ENCODE measurements at places on chromosomes 12 and 14.

DNA sequence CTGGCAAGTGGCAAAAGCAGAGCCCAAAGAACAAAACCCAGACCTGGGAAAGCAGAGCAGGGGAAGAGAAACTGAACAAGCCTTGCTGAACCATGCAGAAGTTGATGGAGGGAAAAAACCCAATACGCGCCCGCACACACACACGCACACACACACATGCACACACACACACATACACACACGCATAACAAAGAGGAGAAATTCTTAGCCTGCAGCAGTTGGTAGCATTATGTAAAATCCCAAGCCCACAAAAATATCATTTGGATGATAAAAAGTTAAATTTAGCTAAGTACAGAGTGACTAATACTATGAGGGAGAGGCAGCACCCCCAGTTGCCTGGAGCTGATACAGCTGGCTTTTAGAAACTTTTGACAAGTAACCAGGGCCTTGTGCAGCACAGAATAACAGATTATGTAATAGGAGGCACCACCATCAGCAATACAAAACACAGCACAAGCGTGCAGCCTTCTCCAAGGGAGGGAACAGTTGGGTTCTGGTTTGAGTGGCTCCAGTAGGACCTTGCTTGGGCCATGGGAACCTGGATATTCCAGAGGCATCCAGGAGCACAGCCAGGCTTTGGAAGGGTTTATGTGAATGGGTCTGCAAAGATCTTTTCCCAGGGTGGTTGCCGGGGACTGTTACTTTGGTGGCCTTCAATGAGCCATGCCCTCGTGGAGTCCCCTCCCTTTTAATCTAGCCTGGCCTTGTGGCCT is 35.3 kb downstream of the PITPNM2 start:
- peak; percentile 93 for DNase-seq

GRCh38 chr12:78726854-78727253 is 137.7 kb upstream of the SYT1 start:
- no peak for DNase-seq

DNA sequence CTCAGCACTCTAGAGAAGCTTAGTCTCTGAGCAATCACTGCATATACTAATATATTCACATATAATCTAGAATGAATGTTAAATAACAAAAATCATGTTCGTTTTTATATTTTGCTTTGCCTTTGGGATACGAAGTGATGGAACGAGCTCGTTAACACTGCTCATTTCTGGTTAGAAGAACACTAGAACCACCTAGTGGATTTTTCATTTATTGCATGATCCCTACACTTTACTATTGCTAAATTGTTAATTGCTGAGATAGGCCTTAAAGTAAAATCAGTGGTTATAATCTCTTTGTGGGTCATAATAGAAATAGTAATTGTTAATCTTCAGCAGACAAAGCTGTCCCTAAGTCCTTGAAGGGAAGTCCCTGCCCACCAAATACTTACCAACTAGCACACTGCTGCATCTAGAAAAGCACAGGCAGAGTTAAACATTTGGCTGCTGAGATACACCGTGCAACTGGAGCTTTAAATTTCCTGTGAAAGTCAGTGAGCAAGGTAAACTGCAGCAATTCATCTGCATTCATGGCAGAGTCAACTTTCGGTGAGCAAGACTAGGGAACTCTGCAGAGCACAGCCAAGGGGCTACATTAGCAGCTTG is 353.7 kb downstream of the APAF1 start:
- DNase-seq: peak; percentile 43

DNA sequence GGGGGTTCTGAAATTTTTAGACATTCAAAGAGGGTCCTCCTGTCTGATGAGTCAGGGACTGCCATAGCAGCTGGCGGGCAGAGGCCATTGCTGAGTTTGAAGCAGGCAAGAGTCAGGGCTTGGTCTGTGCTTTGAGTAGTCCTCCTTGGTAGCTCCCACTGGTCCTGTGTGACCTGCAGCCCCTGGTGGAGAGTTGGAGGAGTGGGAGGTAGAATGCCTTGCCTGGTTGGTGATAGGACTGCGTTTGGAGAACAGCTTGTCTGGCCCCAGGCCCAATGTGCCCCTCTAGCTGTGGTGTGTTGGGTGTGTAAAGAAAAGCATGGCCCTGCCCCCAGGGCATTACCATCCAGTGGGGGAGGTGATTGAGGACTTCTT is 116.7 kb downstream of the BEGAIN start:
- no peak for DNase-seq

DNA sequence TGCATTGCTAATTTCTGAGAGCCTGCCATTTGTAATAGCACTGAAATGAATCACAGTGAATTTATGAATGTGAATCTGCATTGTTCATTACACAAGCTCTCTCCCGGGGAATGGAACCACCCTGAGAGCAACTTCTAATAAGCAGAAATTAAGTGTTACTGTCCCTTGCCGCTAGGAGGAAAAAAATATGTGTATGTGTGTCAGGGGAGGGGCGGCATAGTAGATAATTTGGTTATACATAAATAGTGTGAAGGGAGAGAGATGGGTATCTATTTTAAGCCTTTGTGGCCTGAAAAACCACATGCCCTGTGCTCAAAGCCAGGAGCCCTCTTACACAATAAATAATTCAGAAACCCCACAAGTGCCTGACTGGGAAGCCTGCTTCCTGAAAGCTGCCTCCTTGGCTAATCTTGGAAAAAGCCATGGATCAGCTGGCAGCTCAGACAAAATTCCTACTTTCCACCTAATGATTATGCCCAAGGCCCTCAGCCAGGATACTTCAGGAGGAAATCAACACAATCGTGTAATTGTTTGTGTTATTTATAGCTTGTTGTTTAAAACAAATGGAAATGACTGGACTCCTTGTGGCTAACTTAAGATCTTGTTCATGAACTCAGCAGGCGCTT is 366.2 kb upstream of the KITLG start:
- DNase-seq: peak; percentile 82

DNA sequence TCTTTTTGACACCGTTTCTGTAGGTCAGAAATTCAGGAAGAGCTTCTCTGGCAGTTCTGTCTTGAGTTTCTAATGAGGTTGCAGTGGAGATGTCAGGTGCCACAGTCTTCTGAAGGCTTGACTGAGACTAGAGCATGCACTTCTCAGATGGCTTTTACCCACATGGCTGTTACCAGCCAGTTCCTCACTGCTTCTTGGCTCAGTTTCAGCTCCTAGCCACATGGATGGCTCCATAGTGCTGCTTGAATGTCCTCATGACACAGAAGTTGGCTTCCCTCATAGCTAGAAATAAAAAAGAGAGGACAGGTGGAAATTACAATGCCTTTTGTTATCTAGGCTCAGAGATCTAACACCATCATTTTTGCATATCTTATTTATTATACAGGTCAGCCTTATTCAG is 38.1 kb upstream of the SLC2A13 start:
- no peak for DNase-seq

- no peak for DNase-seq
Measured at GRCh38 chr14:46136456-46136855, 515.1 kb downstream of the RPL10L start.

DNA sequence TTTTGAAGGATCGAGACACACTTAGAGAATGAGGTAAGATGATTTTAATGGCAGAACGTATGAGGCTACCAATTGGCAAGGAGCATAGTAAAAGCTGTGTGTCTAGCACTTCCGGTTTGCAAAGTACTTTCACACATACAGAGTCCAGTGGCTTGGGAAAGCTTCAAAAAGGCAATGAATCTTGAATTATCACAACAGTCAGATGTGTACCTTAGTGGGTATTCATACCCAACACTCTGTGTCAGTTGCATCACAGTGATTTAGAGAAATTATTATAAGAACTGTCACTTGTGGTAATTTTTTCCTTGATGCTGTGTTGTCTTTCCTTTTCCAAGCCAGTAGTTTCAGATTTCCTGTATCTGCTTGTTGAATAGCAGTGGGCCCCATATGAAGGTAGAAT is 424.1 kb downstream of the PCNX1 start:
- peak; percentile 7 for DNase-seq

DNA sequence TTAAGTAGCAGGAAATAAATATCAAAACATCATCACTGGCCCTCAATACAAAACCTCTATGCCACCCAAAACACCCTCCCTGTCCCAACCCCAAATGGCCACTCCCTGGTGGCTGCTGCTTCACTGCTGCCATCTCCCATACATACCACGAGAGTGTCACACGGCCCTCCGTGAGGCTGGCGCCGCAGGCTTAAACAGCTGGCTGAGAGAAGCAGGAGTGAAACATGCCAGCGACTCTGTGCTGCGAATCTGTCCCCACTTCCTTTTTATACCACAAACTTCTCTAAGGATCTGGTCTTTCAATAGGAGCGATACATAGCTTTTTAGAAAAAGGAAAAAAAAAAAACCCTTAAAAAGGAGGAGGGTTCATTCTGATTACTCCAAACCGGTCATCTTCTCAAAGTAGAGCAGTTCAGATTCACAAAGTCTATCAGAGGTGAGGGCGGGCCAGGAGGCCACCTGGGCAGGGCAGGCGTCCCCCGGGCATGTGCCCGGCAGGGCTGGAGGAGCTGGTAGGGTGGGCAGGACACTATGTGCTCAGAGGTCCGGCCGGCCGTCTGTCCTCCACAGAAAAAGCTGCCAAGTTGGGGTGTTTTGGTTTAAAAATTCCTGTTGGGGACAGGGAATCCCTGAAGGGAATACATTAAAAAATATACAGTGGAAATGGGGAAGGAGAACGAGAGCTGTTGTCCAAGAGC is 26.5 kb downstream of the MAX start:
- no peak for DNase-seq

GRCh38 chr12:65926119-65926908 is 102.0 kb downstream of the HMGA2 start:
- no peak for DNase-seq

GRCh38 chr14:105067140-105067968 is 2.1 kb upstream of the GPR132 start:
- peak; percentile 51 for DNase-seq

GRCh38 chr14:73238941-73239340 is 1.6 kb downstream of the PAPLN start:
- no peak for DNase-seq

DNA sequence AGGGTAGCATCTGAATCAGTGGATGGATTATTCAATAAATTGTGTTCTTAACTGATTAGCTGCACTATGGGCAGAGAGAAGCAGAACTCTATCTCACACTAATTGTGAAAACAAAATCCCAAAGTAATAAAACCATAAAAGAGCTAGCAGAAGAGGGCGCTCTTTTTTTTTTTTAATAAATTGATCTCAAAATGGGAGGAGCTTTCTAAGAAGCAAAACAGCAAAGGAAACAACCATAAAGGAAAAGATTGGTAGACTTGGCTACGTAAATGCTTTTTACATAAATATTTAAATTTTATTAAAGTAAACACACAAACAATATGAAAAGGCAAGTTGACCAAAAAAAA is 1.5 kb upstream of the TM7SF3 start:
- DNase-seq: peak; percentile 35

- DNase-seq: peak; percentile 22
Measured at GRCh38 chr14:76012354-76012753, 26.8 kb downstream of the IFT43 start.

DNA sequence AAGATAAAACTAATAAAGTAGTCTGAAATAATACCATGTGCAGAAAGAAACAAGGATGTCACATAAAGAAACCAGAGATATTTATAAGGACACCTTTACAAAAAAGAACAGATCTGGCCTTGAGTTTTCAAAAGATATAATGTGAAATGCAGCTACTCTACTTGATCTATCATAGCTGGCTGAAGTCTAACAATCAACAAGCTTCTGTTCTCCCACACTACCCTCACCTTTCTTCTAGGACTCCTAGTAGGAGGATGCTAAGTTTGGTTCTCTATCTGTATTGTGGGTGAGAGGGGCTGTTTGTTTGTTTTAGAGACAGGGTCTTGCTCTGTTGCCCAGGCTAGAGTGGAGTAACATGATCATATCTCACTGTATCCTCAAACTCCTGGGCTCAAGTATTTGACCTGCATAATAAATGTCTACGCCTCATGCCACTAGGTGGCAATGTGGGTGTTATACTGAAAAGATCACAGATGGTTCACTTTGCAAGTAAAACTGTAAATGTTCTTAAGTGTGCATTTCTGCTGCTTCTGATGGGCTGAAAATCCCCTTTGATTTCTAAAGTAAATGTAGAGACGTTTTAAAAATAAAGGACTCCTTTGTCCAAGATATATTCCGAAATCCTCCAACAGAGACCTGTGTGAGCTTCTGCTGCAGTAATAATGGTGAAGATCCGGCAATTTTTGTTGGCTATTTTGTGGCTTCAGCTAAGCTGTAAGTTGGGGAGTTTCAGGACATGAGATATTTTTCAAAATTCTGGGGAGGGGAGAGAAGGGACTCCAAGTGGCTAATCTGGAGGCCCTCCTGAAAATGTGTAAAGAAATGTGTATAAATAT is 269.3 kb downstream of the DAD1 start:
- peak; percentile 59 for DNase-seq

GRCh38 chr14:62939970-62940369 is 105.3 kb downstream of the KCNH5 start:
- DNase-seq: no peak

DNA sequence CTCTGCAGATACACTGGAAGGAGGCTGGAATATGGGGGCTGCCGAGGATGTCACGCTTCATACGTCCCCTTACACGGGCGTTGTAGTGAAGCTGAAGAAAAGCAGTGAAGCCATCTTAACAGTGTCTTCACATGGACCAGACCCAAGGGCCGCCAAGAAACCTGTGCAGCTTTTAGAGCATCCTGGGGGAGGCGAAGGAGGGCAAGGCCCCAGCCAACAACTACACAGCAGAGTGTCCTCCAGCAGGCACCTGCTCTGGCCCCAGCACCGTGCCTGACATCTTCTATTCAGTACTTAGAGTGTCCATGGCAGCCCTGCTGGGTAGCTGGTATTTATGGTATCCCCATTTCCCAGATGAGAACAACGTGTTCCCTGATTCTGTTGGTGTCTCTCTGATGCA is 48.9 kb upstream of the RIN3 start:
- DNase-seq: no peak

GRCh38 chr14:57568554-57568953 is 74.9 kb upstream of the CCDC198 start:
- DNase-seq: no peak

GRCh38 chr12:61161961-61162360 is 1098.2 kb upstream of the USP15 start:
- DNase-seq: no peak

DNA sequence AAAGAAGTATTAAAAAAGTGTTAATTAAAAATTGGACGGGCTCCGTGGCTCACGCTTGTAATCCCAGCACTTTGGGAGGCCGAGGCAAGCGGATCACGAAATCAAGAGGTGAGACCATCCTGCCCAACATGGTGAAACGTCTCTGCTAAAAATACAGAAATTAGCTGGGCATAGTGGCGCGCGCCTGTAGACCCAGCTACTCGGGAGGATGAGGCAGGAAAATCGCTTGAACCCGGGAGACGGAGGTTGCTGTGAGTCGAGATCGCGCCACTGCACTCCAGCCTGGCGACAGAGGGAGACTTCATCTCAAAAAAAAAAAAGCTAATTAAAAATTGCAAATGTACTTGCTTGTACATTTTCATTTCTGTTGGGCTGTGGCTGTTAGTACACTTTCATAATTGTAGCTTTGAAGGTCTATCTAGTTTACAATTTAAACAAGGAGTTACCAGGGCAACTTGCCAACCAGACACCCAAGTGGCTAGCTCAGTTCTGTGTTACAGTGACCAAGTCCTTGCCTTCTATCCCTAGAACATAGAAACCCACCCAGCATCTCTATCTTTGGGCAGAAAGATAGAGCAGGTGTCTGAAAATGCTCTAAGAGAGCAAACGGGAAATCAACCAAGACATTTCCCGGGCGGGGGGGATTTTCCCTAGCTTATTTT is 1.2 kb downstream of the COA8 start:
- DNase-seq: no peak
